ENCODE measurements at places on chromosomes 5 and 9.

- DNase-seq: no peak
Measured at GRCh38 chr9:36154331-36154952, 14.7 kb upstream of the CCIN start.

- no peak for DNase-seq
Measured at GRCh38 chr9:98152526-98152925, 33.5 kb upstream of the TRIM14 start.

GRCh38 chr9:81411961-81412360 lies 277.4 kb downstream of the TLE1 start:
- DNase-seq: no peak

- DNase-seq: no peak
Measured at GRCh38 chr5:67880511-67880805, 335.1 kb upstream of the PIK3R1 start.

- no peak for DNase-seq
Measured at GRCh38 chr5:52449516-52449915, 338.2 kb upstream of the ITGA1 start.

DNA sequence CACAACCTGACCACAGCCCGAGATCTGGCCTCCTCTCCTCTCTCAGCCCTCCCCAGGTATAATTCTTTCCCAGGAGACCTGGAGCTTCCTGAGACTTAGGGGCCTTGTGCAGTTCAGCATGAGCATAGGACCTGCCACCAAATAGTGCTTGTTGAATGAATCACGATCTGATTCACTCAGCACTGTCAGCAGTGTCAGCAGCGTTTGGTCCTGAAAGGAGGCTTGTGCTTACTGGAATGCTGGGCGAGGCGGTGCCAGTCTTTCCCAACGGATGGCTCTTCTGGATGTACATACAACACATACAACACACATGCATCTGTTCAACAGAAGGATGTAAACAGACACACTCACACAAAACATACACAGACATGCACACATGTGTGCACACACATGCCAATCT lies 173.3 kb downstream of the COL23A1 start:
- DNase-seq: no peak
